ENCODE measurements at places on chromosomes 6 and 20.

- no peak for DNase-seq
These were observed 4.6 kb downstream of the SLC29A1 start for GRCh38 chr6:44228031-44228430.

DNA sequence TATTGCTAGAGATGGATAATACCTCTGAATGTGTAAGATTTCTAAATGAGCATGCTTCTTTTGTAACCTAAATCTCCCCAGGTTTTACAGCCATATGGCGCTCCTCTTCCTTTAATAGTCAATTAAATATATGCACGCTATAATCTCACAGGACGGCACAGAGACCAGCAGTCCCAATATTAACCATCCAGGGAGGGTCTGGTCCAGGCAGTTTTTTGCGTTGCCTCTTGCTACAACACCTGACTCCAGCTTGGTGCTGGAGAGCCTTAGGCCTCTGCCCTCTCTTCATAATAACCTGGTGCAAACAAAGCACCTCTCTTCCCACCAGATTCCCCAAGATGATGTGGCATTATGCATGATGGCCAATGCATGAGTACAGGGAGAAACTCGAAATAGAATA is 183.4 kb downstream of the LY86 start:
- no peak for DNase-seq

- no peak for DNase-seq
These were observed 11.1 kb downstream of the BTN2A1 start for GRCh38 chr6:26468829-26469228.

- DNase-seq = no peak
These were observed 52.2 kb downstream of the LYRM4 start for GRCh38 chr6:5208471-5208971.

DNA sequence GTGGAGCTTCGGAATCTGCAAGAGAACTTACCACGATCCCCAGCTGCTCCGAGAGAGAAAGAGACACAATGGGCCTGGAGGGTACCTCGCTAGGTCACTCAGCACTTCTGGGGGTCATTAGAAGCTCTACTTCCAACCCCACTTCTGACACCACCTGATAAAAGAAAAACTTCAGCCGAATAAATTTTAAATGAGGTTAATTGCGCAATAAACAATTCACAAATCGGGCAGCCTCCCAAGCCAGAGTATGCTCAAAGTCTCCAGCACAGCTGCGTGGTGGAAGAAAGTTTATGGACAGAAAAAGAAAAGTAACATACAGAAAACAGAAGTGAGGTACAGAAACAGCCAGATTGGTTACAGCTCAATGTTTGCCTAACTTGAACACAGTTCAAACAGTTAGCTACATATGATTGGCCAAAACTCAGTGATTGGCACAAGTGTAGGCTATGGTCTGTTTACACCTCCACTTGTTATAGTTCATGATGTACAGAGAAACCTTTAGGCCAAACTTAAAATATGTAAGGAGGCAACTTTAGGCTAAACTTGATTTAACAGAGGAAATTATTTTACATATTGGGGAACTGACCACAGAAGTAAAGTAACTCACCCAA is 52.6 kb downstream of the COL11A2 start:
- DNase-seq = no peak
